A549 treated with DMSO at 1 μM for 4 hours (cell line): ENCODE measurements at places on chromosomes 12 and 14. TPM values are rescaled to one million over a fixed set of nuclear protein-coding genes. Genes with fewer than 3 reads are reported as not detected.

PYGL gene
- 107 to 146 TPM (median 133 TPM) in 5 replicates for total RNA-seq

LGMN gene
- total RNA-seq: 55.6 to 63.3 TPM (median 60.1 TPM) in 5 replicates

NPFF gene
- 0.17 TPM in 1 of 5 replicates, not detected in the others for total RNA-seq

SMCO2 gene
- 0.17 to 0.44 TPM (median 0.36 TPM) in 3 of 5 replicates, not detected in the others for total RNA-seq

PLEK2 gene
- 24.3 to 36.3 TPM (median 27.0 TPM) in 5 replicates for total RNA-seq

SEC23A gene
- total RNA-seq: 59.7 to 94.8 TPM (median 86.7 TPM) in 5 replicates

SLC5A8 gene
- total RNA-seq: not detected in 5 replicates
